ENCODE measurements at places on chromosomes 3 and 15.

DNA sequence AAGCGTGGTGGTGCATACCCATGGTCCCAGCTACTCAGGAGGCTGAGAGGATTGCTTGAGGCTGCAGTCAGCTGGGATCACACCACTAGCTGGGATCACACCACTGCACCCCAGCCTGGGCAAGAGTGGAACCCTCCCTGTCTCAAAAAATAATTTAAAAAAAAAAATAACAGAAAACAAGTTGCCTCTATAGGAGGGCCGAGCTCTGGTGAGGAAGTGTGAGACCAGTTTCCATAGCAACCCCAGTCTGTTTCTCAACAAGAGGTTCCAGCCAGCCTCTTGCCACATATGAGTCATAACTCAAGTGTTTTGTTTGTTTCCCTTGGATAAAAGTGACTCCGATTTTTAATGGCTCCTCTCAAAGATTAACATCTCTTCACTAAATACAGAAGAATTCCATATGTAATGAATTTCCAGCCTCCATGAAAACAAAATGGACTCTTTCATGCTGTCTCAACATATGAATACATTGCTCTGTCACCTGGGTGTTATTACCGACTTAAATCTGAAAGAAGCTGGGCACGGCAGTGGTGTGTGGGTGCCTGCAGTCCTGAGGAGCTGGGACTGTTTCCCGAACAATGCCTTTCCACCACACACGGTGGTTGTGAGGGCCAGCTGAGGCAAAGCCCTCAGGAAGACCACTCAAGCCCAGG, 19.7 kb downstream of the TMEM43 start:
- DNase-seq: peak; percentile 74

DNA sequence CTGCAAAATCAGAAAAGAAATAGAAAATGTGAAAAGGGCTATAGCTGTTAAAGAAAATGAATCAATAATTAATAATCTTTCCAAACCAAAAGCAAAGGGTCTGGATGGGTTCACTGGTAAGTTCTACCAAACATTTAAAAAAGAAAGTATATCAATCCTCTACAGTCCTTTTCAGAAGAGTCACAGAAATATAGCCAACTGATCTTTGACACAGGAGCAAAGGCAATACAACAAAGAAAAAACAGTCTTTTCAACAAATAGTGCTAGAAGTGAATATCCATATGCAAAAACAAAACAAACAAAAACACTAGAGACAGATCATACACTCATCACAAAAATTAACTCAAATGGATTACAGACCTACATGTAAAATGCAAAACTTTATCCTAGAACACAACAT, 32.6 kb downstream of the RFX7 start:
- DNase-seq: no peak

DNA sequence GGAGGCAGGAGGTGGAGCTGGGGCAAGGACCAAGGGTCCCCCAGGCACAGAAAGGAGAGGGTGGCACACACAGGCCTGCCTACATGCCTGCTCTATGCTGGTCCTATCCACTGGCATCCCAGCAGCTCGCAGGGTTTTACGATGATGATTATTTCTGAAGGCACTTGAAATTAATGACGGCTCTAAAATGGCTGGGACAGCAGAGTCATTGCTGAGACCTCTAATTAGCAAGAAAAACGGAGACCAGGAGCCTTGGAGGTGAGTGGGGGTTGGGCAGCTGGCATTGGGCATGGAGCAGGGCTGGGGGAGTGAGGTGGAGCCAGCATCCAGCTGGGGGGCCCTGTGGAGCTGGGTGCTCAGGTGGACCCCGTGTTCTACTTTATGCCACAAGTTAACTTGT, 3.5 kb upstream of the LINGO1 start:
- DNase-seq: no peak

DNA sequence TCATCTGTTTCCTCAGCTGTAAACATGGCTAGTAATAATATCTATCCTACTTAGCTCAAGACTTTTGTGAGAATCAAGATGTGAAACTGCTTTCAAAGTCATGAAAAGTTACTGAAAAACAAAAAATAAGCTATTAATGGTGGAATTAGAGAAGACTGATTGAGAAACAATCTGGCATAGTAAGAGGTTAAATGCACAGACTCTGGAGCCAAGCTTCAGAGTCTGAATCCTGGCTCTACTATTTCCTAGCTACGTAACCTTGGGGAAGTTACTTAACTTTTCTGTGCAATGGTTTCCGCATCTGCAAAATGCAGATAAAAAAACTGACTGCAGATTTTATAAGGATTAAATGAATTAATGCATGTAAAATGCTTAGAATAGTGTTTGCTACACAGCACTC, 28.8 kb downstream of the LRRFIP2 start:
- no peak for DNase-seq

DNA sequence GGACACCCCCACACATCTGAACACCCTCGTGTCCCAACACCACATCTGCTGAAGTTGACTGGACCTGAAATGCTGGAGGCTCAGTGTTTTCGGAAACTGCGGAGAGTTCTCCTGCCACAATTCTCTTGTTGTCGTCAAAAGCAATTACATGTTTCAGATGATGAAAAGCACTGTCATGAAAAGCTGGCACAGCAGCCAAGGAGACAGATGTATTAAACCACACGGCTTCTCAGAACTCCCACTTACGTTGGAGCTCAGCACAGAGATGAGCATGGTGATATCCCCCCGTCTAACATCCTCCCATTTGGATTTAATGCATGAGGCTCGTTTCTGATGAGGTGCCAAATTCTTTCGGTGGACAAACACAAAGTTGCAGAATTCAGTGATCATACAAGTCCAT, 180.1 kb downstream of the RORA start:
- no peak for DNase-seq

- DNase-seq: no peak
Measured at GRCh38 chr3:154969366-154969765, 110.8 kb upstream of the MME start.

GRCh38 chr15:38412466-38412865, 41.5 kb upstream of the FAM98B start:
- DNase-seq: no peak

GRCh38 chr3:58801541-58801940, 135.0 kb upstream of the FAM3D start:
- DNase-seq: no peak

DNA sequence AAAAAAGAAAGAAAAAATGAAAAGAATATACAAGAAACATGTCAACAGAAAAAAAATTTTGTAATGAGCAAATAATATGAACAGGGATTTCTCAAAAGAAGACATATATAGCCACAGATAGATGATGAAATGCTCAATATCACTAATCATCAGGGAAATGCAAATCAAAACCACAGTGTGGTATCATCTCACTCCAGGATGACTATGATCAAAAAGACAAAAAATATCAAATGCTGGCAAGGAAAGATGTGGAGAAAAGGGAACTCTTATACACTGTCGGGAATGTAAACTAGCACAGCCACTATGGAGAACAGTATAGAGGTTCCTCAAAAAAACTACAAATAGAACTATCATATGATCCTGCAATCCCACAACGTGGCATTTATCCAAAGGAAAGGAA, 94.1 kb downstream of the C3orf70 start:
- DNase-seq: no peak

GRCh38 chr3:39532777-39533176, 65.3 kb downstream of the MOBP start:
- no peak for DNase-seq

Measured in CD4-positive, alpha-beta T cell treated with Interleukin-17A for 4 hours (primary cell).